ENCODE measurements at places on chromosomes 2 and 18.

GRCh38 chr18:3397786-3398185 lies 52.2 kb upstream of the TGIF1 start:
- DNase-seq, result no peak

- no peak for DNase-seq
Observed at GRCh38 chr2:172073518-172073917, 11.8 kb upstream of the DLX1 start.

DNA sequence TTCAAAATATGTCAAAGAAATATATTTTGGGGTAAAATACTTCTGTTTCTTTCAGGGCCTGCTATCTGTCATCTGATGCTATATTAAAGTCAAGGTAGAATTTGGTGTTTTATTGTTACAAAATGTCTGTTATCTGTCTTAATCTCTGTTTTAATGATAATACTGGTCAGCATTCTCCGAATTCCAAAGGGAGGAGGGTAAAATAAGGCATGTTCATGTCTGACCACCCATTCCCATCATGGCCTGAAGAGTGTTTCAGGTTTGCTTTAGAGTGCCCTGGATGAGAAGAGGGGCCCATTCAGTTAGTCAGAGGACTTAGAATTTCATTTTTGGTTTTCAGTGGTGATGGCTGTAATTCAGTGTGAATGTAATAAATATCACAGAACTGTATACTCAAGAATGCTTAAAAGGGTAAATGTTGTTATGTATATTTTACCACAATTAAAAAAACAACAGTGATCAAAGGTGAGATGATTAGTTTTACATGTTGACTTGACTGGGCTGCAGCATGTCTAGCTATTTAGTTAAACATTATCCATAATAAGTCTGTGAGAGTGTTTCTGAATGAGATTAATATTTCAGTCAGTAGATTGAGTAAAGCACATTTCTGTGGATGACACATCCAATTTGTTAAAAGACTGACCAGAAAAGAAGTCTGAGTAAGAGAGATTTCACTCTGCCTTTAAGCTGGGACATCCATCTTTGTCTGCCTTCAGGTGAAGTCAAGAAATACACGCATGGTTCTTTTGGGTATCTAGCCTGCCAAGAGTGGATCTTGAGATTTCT lies 467.9 kb upstream of the SYT4 start:
- DNase-seq, result no peak

GRCh38 chr2:95059656-95060370 lies 34.3 kb downstream of the MAL start:
- DNase-seq, result no peak

- DNase-seq, result no peak
Observed at GRCh38 chr2:190446193-190446592, 38.0 kb downstream of the MFSD6 start.

All from inflammatory macrophage treated with lipopolysaccharide for 4 hours (primary cell).